Sigmoid colon (tissue), 7 donors: ENCODE measurements at places on chromosomes 4 and X. TPM values are rescaled to one million over a fixed set of nuclear protein-coding genes. Genes with fewer than 3 reads are reported as not detected.

GRCh38 chr4:189098932-189099696 lies 841.6 kb upstream of the FRG1 start:
- H3K4me3 ChIP-seq: no peak overlapping the region
- H3K36me3 ChIP-seq: no peaks in the 10 kb centered on the region
- H3K27ac ChIP-seq: no peak overlapping the region
- H3K4me1 ChIP-seq: no peaks in the 10 kb centered on the region
- no peak for DNase-seq

MYOZ2 gene
- total RNA-seq: 0.81 TPM

SULT1E1 gene
- not detected for total RNA-seq

DNA sequence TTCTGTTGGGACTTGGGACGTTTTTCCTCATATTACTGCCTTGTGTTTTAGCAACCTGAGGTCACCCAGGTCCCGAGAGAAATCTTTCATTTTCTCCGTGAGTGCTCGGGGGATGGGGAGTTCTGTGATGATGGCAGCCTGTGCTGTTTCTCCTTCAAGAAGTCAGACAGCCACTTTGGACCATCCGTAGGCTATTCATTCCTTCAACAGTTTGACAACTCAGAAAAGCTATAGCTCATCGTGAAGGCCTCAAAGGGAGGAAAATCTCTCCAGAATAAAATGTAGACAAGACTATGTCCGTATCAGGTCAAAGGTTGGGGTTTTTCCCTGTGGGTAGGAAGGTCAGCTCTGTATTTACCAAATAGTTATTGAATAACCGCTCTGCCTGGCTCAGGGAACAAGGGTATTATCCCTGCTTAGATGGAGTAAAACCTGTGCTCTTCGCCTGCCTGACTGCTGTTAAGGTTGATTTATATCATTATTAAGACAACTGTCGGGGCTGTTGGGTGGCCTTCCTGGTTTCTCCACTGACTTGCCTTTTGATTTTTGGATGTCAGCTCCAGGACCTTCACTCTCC lies 36.6 kb downstream of the FAM114A1 start:
- H3K27me3 ChIP-seq: no peaks in the 10 kb centered on the region
- H3K36me3 ChIP-seq: peaks cover 56% of the 10 kb centered on the region
- no peak for DNase-seq
- no peak overlapping the region for H3K27ac ChIP-seq
- no peak overlapping the region for H3K4me3 ChIP-seq

DNA sequence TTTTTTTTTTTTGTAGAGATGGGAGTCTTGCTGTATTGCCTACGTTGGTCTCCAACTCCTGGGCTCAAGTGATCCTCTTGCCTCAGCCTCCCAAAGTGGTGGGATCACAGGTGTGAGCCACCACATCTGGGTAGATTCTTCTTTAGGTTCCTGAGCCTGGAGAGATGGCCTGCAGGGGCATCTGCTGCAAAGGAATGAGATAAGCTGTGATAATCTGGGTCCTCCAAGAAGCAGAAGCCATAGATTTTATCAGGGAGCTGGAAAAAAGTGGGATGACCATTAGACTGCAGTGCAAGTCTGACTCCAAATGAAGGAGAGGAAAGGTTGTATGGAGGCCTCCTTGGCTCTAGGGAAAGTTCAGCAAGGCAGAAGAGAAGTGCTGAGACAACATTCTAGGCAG lies 19.0 kb upstream of the ACSL1 start:
- no peak for DNase-seq
- no peaks in the 10 kb centered on the region for H3K4me1 ChIP-seq
- H3K4me3 ChIP-seq: no peak overlapping the region
- no peaks in the 10 kb centered on the region for H3K27me3 ChIP-seq

GRCh38 chr4:30258949-30259348 lies 461.2 kb upstream of the PCDH7 start:
- H3K27me3 ChIP-seq: no peaks in the 10 kb centered on the region
- no peaks in the 10 kb centered on the region for H3K4me1 ChIP-seq
- no peak overlapping the region for H3K27ac ChIP-seq
- no peak overlapping the region for H3K4me3 ChIP-seq

GRCh38 chrX:138856881-138857604 lies 145.5 kb upstream of the FGF13 start:
- H3K36me3 ChIP-seq: no peaks in the 10 kb centered on the region
- no peaks in the 10 kb centered on the region for H3K4me1 ChIP-seq
- DNase-seq: no peak
- H3K27me3 ChIP-seq: no peaks in the 10 kb centered on the region
- no peak overlapping the region for H3K4me3 ChIP-seq

DNA sequence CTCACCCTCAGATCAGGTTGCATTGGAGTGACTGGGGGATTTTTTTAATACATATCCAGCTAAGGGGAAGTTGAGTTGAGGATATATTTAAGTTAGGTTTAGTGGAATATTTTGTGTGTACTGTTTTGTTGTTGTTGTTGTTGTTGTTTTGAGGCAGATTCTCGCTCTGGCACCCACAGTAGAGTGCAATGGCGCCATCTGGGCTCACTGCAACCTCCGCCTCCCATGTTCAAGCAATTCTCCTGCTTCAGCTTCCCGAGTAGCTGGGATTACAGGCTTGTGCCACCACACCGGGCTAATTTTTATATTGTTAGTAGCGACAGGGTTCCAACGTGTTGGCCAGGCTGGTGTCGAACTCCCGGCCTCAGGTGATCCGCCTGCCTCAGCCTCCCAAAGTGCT lies 38.6 kb upstream of the ATP6AP2 start:
- peaks cover 6% of the 10 kb centered on the region for H3K4me1 ChIP-seq
- no peak for DNase-seq
- H3K4me3 ChIP-seq: no peak overlapping the region
- no peaks in the 10 kb centered on the region for H3K27me3 ChIP-seq
- no peaks in the 10 kb centered on the region for H3K36me3 ChIP-seq

GLUD2 gene
- total RNA-seq: 1.8 TPM

TACR3 gene
- total RNA-seq: not detected

DNA sequence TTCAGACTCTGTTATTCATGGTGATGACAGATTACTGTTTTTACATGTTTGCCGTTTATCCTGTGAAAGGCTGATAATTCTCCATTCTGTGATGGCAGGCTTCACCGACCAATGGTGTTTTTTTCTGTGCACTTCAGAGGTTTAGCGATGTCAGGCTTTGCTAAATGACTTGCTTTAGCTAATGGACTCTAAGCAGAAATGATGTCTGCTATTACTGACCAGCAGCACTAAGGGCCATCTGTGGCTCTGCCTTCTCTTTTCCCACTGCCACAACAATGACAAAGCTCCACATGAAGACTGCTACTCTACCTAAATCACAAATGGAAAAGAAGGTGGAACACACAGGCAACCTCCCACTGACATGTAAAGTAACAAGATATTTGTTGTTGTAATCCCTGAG lies 68.4 kb upstream of the ALB start:
- DNase-seq: no peak
- H3K4me3 ChIP-seq: no peak overlapping the region
- no peaks in the 10 kb centered on the region for H3K36me3 ChIP-seq

ETDA gene
- not detected for total RNA-seq

DNA sequence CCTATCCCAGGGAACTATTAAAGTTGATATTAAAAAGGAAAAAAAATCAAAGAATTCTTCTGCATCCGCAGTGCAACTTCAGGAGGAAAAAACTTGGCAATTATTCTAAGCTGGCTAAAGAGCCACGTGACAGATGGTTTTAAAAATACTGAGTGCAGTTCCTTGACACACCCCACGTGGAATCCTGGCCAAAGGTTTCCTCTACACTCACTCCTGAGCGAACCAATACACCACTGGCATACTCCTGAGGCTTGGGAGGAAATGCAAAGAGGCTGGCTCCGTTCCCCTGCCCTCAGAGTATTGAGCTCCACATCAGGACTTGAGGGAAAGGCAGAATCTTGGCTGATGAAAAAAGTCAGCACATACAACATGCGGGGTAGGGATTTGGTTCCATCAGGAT lies 133.8 kb upstream of the ATP6AP2 start:
- no peaks in the 10 kb centered on the region for H3K4me1 ChIP-seq
- H3K36me3 ChIP-seq: no peaks in the 10 kb centered on the region
- no peak overlapping the region for H3K27ac ChIP-seq
- no peaks in the 10 kb centered on the region for H3K27me3 ChIP-seq
- H3K4me3 ChIP-seq: no peak overlapping the region

SSX4B gene
- not detected for total RNA-seq

DNA sequence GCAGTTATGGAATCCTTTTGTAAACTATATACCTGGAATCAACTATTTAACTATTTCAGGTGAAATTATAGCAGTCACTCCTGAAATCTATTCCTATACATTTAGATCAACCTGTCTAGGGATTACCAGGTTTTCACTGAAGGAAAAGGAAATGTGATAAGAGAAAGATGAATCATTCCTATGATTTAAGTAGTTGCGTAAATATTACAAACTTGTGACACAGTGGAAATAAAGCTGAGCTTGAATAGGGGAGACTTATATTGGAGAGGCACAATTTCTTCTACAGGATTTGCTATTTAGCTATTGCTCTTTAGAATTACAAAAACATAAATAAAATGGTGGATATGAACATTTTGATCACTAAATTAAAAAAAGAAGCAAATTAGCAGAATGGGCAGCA lies 284.1 kb upstream of the EPHA5 start:
- no peaks in the 10 kb centered on the region for H3K4me1 ChIP-seq
- H3K27me3 ChIP-seq: no peaks in the 10 kb centered on the region
- H3K4me3 ChIP-seq: no peak overlapping the region

PCDH7 gene
- 205 TPM for total RNA-seq

PAGE4 gene
- total RNA-seq: not detected

- no peaks in the 10 kb centered on the region for H3K27me3 ChIP-seq
- H3K27ac ChIP-seq: no peak overlapping the region
- no peak for DNase-seq
- H3K4me1 ChIP-seq: no peaks in the 10 kb centered on the region
Measured at GRCh38 chr4:148944136-148944838, 502.1 kb upstream of the NR3C2 start.

SMIM43 gene
- total RNA-seq: not detected

GRCh38 chrX:40148385-40149285 lies 50.9 kb upstream of the BCOR start:
- DNase-seq: no peak
- H3K4me3 ChIP-seq: no peak overlapping the region
- H3K4me1 ChIP-seq: peaks cover 48% of the 10 kb centered on the region
- H3K27ac ChIP-seq: no peak overlapping the region
- H3K36me3 ChIP-seq: no peaks in the 10 kb centered on the region

- no peaks in the 10 kb centered on the region for H3K4me1 ChIP-seq
- no peaks in the 10 kb centered on the region for H3K36me3 ChIP-seq
Measured at GRCh38 chr4:97144199-97144598, 999.1 kb downstream of the STPG2 start.

- H3K4me3 ChIP-seq: no peak overlapping the region
- no peaks in the 10 kb centered on the region for H3K36me3 ChIP-seq
- H3K4me1 ChIP-seq: peaks cover 27% of the 10 kb centered on the region
- H3K27ac ChIP-seq: peak overlapping the region; percentile 20
Measured at GRCh38 chr4:150342945-150343344, 239.0 kb upstream of the MAB21L2 start.

GRCh38 chr4:89939546-89939945 lies 44.9 kb downstream of the MMRN1 start:
- DNase-seq: no peak
- no peak overlapping the region for H3K27ac ChIP-seq
- no peak overlapping the region for H3K4me3 ChIP-seq
- peaks cover 6% of the 10 kb centered on the region for H3K4me1 ChIP-seq
- H3K36me3 ChIP-seq: no peaks in the 10 kb centered on the region

MID1 gene
- total RNA-seq: 62.0 TPM

LRP2BP gene
- total RNA-seq: 1.8 TPM

DAPP1 gene
- total RNA-seq: 2.0 TPM

ANK2 gene
- 91.0 TPM for total RNA-seq

MAGEA4 gene
- total RNA-seq: not detected

DNA sequence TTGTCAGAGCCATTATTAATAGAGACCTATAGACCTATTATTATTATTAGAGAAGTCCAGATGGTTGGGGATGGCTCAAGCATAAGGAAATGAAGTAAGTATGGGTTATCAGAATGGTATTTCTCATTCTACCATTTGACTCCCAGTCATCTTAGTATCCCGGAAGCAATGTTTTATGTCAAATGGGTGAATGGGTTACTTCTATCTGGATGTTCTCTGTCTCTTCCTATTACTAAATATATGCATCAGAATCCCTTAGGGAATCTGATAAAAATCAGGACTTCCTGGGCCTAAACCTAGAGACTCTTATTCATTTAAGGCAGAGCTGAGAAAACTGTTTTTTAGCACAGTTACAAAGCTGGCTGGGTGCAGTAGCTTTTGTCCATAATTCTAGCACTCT lies 149.9 kb downstream of the SLC10A7 start:
- no peak overlapping the region for H3K4me3 ChIP-seq
- no peak overlapping the region for H3K27ac ChIP-seq
- no peaks in the 10 kb centered on the region for H3K4me1 ChIP-seq
- H3K27me3 ChIP-seq: no peaks in the 10 kb centered on the region

- no peak for DNase-seq
- peak overlapping the region; percentile 29 for H3K27ac ChIP-seq
- peaks cover 99% of the 10 kb centered on the region for H3K4me1 ChIP-seq
- H3K4me3 ChIP-seq: peak overlapping the region; percentile 4
- no peaks in the 10 kb centered on the region for H3K27me3 ChIP-seq
- no peaks in the 10 kb centered on the region for H3K36me3 ChIP-seq
Measured at GRCh38 chr4:102819588-102820365, 7.6 kb downstream of the UBE2D3 start.

- H3K4me3 ChIP-seq: no peak overlapping the region
- no peaks in the 10 kb centered on the region for H3K36me3 ChIP-seq
- H3K27ac ChIP-seq: no peak overlapping the region
- DNase-seq: no peak
Measured at GRCh38 chr4:110059556-110060191, 138.7 kb downstream of the ELOVL6 start.

KLHL13 gene
- total RNA-seq: 8.9 TPM

- no peak for DNase-seq
- no peak overlapping the region for H3K27ac ChIP-seq
- no peak overlapping the region for H3K4me3 ChIP-seq
- H3K27me3 ChIP-seq: no peaks in the 10 kb centered on the region
Measured at GRCh38 chr4:31662951-31663350, 942.8 kb downstream of the PCDH7 start.

DNA sequence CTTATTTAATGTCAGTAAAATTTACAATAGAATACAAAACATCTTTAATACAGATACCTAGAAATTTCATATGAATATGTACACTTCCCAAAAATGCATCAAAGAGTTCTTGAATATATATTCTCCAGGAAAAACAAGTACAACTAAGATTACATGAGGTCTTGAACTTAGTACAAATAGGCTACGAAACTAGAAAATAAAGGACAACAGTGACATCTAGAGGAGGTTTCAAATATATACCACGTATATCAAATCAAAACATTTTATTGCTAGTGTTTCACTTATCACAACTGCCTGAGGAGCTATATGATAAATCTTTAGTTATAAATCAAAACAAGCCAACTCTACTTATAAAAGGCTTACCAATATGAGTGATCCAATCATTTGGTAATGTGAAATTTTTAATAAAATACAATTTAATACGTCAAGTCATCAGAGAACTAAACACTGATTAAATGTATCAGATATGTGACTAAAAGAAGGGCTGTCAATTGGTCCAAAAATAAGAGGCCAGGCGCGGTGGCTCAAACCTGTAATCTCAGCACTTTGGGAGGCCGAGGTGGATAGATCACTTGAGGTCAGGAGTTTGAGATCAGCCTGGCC lies 36.6 kb downstream of the ANAPC10 start:
- no peaks in the 10 kb centered on the region for H3K27me3 ChIP-seq
- H3K4me1 ChIP-seq: no peaks in the 10 kb centered on the region
- no peak overlapping the region for H3K27ac ChIP-seq
- no peak overlapping the region for H3K4me3 ChIP-seq
- no peak for DNase-seq

GPRASP2 gene
- 19.5 TPM for total RNA-seq
